ENCODE measurements at places on chromosomes 11 and 22.
A peak's percentile ranks its signal among the peaks of the same experiment; 100 is the strongest.

GRCh38 chr11:629237-629583 lies 2.2 kb upstream of the SCT start:
- DNase-seq = no peak

DNA sequence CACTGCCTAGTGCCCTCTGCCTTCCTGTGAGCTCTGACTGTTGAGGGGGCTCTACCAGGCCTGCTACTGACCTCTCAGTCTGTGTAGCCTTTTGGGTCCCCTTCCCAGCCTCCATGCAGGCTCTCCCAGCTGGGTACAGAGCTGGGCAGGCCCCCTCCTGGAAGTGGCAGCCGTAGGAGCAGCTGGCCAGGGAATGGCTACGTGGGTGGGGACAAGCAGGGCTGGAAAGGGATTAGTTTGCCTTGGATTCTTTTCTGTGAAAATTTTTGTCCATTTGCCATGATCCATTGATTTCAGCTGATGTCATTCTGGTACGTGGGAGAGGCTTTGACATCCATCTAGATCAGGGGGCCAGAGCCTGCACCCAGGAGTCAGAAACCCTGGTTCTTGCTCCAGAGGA lies 23.9 kb upstream of the NECTIN1 start:
- no peak for DNase-seq

GRCh38 chr11:75223954-75224643 lies 16.5 kb upstream of the TPBGL start:
- no peak for DNase-seq

GRCh38 chr11:8654503-8654902 lies 28.0 kb downstream of the TRIM66 start:
- no peak for DNase-seq

- DNase-seq = no peak
Measured at GRCh38 chr11:17554487-17554886, 7.4 kb downstream of the OTOG start.

- no peak for DNase-seq
Measured at GRCh38 chr11:119529063-119529845, 106.3 kb upstream of the THY1 start.

DNA sequence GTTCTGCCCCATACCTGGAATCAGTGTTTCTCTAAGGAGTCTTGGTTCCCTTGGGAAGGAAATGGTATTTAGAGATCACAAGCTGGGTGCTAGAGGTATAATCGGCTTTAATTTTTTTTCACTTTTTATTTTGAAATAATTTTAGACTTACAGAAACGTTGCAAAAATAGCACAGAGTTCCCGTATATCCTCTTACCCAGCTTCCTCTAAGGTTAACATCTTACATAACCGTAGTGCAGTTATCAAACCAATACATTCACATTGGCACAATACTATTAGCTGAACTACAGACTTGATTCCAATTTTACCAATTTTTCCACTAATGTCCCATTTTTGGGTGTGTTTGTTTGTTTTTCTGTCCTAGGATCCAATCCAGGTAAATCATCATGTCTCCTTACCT lies 63.8 kb downstream of the RBX1 start:
- DNase-seq = no peak

GRCh38 chr11:110295531-110296225 lies 736 bp downstream of the RDX start:
- peak; percentile 73 for DNase-seq

DNA sequence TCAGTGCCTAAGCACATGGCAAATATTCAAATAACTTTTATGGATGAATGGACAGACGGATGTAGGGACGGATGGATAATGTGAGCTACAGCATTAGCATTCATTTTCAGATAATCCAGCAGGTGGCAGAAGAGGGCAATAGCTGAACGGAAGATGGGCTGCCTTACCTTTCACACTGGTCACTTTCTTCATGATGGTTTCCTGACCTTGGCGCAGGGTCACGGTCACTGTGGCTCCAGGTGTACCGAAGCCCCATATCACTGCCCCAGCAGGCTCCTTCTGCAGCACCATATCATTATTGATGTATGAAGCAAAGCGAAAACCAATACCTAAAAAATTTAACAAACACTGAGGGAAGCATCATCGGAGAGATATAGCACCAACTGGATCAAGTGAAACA lies 4.3 kb downstream of the SIAE start:
- DNase-seq = peak; percentile 57

GRCh38 chr11:1869427-1870325 lies 16.8 kb downstream of the LSP1 start:
- no peak for DNase-seq

DNA sequence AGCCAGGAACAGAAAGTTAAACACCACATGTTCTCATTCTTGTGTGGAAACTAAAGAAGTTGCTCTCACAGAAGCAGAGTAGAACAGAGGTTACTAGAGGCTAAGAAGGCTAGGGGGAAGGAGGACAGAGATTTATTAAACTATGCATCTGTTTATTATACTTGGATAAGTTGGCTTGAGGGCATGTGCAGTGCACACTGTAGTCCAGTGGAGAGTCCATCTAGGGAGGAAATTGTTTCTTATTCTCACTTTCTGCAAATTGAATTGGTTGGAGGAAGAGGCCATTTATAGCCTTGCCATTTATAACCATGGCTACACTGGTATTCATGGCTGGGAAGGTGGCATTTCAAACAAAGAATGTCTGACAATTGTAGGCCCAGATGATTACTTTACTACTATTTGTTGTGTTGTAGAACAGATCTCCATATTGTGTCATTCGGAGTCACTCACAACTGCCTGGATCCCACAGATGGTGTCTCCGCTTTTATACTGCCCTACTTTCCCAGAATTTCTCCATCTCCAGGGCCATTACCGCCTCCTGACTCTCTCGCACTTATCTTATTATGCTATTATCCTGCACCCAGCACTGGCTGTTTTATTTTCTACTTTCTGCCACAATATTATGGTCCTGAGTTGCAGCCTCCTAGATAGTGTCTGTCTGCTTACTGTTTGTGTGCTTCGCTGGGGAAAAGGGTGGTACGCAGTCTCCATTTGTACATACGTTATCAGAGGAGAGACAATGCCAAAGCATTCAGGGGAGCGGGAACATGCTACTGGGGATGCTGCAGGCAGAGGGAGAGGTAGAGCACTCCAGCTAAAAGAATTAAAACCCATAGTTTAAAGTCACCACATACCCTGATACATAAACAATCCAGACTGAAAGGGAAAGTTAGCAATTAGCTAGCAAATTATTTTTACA lies 169.3 kb upstream of the BLID start:
- DNase-seq = no peak

- no peak for DNase-seq
Measured at GRCh38 chr11:79663017-79663416, 222.2 kb upstream of the TENM4 start.

GRCh38 chr11:118216621-118217481 lies 8.0 kb downstream of the JAML start:
- no peak for DNase-seq

DNA sequence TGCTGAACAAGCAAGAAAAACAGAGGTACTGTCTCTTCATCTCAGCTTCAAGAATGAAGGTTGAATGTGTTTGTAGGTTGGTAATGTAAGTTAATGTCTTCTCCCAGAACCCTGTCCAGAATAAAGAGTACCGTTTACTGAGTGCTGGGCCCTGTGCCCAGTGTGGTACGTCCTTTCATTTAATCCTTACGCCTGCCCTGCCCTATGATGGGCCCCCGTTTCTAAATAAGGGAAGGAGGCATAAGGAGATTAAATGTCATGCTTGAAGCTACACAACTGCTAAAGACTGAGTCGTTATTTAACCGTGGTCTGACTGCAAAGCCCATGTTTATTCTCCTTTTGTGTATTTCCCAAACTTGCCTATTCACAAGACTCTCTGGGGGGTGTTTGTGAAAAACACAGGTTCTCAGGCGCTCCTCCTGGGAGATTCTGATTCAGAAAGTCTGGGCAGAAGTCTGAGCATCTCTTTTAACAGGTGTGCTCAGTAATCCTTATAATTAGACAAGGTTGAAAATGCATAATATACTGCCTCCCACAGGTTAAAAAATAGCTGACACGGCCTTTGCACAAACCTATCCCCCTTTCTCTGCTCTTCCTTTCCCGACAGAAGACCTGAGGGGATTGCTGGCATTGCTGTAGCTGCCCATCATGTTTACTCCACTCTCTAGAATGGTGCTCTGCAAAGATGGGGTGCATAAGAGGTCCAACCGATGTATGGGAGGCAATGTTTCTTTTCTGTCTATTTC lies 56.3 kb upstream of the ZBTB44 start:
- DNase-seq = peak; percentile 18

- DNase-seq = peak; percentile 1
Measured at GRCh38 chr11:57116654-57117053, 65.1 kb upstream of the LRRC55 start.

- DNase-seq = no peak
Measured at GRCh38 chr11:114031967-114032320, 27.6 kb upstream of the ZBTB16 start.

DNA sequence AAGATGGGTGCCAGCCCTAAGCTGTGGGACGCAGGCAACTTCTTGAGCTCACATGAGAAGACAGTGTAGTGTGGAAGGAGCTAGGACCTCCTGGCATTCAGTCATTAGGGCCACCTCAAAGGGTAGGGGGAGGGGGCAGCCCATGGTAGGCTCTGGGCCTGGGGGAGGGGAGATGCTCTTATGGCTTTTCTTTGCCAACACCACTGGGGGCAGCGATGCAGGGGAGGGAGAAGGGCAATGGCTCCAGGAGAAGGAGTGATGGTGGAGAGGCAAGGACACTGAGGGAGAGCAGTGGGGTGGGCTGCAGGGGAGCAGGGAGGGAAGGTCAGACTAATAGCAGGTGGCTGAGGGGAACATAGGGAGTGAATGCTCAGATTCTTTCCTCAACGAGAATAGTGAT lies 63.3 kb upstream of the SUSD2 start:
- DNase-seq = no peak

DNA sequence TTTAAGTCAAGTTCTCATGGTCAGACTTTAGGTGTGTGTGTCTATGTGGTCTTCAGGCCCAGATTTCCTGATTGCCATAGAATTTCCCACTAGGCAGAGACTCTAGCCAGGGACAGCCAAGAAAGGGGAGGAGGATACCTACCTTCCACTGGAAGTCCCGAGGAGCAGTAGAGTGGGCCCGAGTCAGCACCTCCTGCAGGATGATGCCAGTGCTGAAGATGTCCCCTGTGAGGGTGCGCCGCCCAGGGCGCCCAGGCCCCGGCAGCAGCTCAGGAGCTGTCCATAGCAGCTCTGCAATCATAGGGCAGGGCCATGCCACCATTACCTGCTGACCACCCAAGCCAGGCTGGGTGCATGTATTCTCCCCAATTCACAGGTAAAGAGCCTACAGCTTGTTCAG lies 41.6 kb upstream of the LRRC32 start:
- no peak for DNase-seq

GRCh38 chr11:125978181-125978716 lies 32.4 kb downstream of the VSIG10L2 start:
- no peak for DNase-seq

- DNase-seq = no peak
Measured at GRCh38 chr22:43878079-43878795, 13.6 kb downstream of the PNPLA5 start.

GRCh38 chr22:26900787-26901186 lies 243.4 kb downstream of the MIAT start:
- no peak for DNase-seq

DNA sequence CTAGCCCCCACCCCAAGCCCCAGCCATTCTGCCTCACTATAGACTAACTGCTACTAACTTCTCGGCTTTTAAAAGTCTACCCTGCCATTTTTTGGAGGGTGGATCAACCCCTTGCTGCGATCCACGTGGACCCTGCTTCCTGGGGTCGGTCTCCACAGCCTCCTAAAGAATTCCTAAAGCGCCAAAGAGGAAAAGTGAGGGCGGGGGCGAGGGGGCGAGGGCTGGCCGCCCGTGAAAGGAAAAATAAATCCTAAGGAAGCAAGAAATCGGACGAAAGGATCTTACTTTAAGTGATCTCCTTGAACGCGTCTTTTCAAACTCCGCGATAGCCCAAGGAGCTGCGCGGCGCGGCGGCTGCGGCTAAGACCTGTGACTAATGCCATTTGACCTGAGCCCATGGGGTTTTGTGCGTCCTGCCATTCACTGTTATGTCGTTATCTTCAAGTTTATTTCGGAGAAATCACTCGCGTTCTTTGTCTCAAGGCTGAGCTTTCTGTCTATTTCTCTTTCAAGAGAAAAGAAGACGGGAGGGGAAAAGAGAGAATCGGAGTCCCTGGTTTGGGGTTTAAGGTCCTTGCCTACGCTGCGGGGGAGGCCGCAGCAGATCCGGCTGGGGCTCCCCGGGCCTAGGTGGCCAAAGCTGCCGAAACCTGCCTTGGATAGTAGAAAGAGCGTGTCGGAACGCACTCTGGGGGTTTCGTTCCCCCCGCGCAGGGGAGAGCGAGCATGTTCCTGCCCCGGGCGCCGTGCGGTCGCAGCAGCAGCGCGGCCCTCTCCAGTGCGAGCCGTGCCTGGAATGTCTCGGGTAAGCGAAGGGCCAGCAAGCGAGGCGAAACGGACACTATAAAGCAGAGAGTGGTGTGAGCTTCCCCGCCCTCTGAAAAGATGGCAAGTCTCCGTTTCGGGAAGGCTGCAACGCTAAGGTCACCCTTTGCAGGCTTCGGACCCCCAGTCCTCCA lies 2.8 kb upstream of the DBX1 start:
- no peak for DNase-seq

- DNase-seq = no peak
Measured at GRCh38 chr11:16839821-16840220, 101.4 kb downstream of the C11orf58 start.

- DNase-seq = no peak
Measured at GRCh38 chr11:133266986-133267385, 265.3 kb downstream of the OPCML start.

- peak; percentile 70 for DNase-seq
Measured at GRCh38 chr11:35427071-35427470, 7.7 kb upstream of the SLC1A2 start.

- no peak for DNase-seq
Measured at GRCh38 chr22:18113680-18114394, 3.2 kb downstream of the TUBA8 start.

- no peak for DNase-seq
Measured at GRCh38 chr11:36081274-36081945, 137.5 kb downstream of the LDLRAD3 start.

DNA sequence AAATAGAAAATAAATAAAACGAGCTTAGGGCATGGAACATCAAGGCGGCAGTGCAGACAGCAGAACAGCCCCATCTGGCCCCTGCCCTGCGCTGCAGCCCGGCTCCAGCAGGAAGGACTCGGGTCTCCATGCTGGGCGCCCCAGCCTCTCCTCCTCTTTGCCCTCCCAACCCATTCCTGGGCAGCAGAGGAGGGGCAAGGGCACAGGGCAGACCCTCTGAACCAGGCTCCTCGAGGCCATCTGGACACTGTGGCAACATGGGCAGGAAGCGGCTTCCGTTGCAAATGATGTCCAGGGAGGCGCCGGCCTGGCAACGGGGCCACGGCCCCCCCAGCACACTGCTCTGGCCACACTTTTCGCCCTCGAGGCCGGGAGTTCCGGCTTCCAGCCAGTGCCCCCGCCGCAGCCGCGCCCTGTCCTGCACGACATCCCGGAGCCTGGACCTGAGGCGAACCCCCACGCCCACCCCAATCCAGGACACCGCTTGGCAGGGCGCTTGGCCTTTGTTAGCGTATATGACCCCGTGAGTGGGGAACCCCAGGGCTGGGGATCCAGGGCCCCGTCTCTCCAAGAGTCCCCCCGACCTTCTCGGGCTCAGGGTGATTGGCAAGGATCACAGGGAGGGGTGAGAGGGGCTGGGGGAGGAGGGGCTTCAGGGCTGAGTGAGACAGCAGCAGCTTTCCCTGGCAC lies 192.1 kb downstream of the IGLL1 start:
- no peak for DNase-seq

Measured in globus pallidus (tissue), 1 donor.